AG08395 (cell line): ENCODE measurements at places on chromosomes 3 and 15.

DNA sequence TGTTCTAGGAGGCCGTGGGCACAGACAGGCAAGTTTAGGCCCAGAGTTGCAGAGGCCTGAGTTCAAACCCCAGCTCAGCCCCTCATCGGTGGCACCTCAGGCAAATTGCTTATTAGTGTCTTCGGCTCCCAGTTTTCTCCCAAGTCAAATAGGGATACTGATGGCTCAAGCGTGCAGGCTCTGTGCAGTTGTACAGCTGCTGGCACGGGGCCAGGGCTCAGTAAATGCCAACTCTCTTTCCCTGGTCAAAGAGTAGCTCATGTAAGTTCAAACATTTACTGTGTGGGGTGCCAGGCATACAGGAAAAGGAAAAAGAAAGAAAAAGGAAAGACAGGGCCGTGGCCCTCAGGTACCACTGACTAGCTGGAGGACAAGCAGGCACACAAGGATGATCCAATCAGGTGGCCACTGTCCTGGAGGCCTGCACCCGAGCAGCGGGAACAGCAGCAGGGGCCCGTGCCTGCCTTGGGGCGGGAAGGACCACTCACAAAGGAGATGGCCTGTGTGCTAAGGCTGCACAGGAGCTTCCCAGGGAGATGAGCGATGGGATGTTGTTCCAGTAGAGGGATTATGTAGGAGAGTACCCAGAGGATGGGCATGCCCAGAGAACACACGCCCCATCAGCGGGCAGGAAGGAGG is 70.8 kb downstream of the TBC1D2B start:
- no peak for DNase-seq

DNA sequence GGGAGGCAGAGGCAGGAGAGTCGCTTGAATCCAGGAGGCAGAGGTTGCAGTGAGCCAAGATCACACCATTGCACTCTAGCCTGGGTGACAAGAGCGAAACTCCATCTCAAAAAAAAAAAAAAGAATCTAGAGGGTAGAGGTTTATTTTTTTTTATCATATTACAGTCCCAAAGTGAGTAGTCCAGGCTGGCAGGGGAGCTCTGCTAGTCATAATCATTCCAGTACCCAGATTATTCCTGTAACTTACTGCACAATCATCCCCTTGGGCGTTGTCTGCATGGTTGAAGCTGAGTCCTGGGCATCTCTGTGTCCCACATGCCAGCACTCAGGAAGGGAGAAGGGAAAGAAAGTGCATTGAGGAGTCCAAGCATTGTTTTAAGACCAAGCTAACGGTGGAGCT is 8.5 kb downstream of the CRELD1 start:
- no peak for DNase-seq

DNA sequence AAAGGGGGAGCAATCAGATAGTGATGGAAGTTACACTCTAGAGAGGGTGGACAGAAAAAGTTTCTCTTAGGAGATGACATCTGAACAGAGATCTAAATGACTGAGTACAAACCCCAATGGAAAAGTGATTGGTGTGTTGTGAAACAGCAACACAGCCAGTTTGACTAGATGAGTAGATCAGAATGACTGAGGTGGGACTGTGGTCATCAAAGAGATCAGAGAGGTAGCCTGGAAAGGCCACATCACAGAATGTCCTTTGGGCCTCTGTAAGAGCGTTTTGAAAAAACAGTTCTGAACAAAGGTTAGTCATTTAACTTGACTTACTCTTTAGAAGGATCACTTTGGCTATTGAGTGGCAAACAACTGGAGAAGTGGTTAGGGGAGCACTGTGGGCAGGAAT is 10.6 kb downstream of the LRRC58 start:
- DNase-seq: no peak

- no peak for DNase-seq
Observed at GRCh38 chr3:37024820-37025405, 31.6 kb downstream of the MLH1 start.

- no peak for DNase-seq
Observed at GRCh38 chr3:57815036-57815435, 58.9 kb downstream of the SLMAP start.

GRCh38 chr3:159417761-159418160 is 570.9 kb upstream of the IL12A start:
- no peak for DNase-seq

DNA sequence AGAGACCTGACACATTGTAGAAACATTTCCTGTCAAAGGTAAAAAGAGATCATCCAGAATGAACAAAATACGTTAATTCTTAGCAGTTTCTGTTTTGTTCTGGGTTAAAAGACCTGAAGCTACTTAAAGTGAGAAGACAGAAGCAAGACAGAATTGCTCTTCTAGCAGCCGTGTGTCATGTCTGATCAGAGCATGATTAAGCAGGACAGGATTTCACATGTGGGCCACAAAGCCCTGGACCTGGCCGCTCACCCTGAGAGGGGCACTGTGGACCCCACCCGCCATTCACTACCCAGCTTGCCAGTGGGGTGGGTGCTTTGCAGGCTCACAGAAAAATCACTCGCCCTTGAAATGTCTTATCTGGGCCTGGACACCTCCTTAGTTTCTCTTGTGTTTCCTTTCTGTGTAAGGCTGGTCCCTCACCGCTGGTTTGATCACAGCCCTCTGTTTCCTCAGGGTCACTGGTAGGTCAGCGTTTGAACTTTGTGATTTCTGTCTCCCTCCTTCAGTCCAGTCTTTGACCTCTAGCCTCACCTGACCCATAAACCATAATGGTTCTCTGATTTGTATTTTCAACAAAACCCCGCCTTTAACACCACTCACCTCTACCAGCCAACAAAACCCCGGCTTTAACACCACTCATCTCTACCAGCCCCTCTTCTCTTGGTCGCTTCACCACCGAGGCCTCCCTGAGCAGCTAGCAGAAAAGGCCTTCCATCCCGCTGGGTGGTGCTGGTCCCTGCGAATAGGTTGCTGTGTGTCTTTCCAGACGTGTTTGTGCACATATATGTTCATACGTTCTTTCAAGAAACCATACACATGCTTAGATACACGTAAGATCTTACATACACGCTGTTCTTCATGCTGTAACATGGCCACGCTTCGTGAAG is 185.0 kb downstream of the OR4M2 start:
- no peak for DNase-seq

DNA sequence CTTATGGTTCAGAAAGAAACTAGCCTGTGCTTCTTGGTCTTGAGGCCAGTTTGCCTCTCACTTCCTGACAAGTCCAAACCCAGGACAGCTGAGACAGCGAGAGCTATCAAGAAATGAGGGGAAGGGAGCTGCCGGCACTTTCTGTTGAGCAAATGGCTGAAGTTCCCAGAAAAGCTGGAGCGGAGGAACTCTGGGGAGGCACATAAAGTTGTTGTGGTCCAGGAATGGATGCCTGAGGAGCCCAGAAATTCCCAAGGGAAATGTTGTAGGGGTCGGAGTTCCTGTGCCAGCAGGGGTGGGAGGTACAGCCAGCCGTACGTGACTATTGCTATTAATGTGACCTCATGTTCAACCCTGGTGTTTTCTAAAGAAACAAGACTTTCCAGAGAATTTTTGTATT is 98.8 kb upstream of the TNFAIP8L3 start:
- DNase-seq: no peak
